ENCODE measurements at places on chromosomes 13 and 19.

- DNase-seq = no peak
Observed at GRCh38 chr13:105972811-105973590, 562.5 kb downstream of the EFNB2 start.

DNA sequence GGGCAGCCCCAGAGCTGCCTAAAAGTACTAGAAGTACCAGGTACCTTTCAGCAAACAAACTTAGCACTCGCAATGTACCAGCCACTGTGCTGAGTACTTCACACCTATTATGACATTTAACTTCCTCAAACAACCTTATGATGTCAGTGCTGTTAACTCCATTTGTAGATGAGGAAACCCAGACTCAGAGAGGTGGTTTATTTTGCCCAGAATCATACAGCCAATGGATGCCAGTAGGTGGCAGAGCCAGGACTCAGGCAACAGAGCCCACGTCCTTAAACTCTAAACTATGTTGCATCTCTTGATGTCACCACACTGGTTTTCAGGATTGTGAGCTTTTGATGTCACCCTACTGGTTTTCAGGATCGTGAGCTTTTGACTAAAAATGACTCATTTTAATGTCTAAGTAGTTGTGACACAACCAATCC is 78.9 kb downstream of the FLT1 start:
- no peak for DNase-seq

GRCh38 chr13:102645701-102646100 is 48.9 kb downstream of the TPP2 start:
- no peak for DNase-seq

DNA sequence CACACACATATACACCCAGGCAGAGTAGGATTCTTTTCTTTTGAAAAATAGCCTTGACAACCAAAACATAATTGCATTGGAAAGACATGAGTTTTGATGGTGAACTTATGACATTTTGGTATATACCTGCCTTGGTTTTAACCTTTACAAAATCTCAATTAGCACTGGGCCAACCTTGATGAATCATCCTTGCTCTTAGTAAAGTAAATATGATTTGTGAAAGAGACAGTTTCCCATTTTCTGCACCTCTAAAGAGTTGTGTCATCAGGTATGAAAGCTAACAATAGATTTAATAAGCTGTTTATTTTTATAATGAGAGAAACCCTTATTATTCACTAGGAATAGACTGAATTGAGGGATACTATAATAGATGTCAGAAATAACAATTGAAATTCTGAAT is 15.7 kb upstream of the ENOX1 start:
- DNase-seq = no peak

DNA sequence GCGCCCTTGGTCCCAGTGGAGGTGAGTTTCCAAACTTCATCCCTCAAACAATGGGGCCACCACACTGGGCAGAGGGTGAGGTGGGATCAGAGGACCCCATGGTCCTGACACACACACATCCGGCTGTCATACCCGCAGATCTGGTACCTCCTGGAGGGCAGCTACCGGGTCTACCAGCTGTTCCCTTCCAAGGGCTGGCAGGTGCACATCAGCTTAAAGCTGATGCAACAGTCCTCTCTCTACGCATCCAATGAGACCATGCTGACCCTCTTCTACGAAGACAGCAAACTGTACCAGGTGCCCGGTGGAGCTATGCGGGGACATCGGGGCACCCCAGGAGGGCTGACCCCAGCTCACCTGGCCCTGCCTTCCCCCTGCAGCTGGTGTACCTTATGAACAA is 14.0 kb upstream of the PSMD8 start:
- no peak for DNase-seq

DNA sequence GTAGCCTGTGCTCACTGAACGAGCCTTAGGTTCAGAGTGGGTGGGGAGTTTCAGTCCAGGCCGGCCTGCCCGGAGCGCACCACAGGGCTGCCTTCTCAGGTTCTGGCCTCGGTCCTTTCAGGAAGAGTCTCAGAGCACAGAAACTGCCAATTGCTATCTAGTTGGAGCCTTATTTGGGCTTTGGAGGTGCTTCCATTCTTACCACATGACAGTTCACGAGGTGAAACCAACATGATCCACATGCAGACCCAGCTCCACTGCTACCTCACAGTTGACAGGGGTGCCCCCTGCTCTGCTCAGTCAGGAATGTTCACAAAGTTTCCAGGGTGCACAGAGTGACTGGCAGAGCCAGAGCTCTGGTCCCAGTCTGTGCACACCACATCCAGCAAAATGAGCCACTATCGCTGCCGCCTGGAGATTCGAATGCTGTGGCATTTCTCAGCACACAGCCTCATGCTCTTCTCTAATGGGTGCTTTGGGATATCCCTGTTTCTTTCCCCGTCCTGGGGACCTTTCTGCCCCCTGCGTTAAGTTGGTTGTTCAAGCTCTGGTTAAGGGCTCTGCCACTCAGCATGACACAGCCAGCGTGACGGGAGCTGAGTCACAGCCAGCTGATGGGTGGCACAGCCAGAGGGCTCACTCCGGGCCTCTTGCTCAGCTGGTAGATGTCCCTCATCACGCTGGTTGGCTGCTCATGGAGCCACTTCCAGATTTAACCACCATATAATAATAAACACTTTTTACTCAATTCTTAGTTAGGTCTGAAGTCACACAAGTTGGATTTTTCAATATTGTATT is 7.5 kb upstream of the SACS start:
- peak; percentile 53 for DNase-seq

- DNase-seq = no peak
Observed at GRCh38 chr13:66506979-66507378, 723.2 kb downstream of the PCDH9 start.

DNA sequence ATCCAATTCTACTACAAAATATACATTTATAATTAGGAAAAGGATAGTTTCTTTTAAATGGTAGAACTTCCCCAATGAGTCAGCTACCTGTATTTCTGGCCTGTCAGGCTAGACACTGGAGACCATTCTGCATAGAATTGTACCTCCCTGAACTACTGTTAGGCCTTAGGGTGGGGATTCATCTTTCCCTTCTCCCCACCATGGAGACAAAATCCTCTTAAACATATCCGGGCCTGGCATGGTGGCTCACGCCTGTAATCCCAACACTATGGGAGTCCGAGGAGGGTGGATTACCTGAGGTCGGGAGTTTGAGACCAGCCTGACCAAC is 24.5 kb upstream of the TPT1 start:
- no peak for DNase-seq

GRCh38 chr13:21717817-21718216 is 46.9 kb downstream of the FGF9 start:
- DNase-seq = no peak

DNA sequence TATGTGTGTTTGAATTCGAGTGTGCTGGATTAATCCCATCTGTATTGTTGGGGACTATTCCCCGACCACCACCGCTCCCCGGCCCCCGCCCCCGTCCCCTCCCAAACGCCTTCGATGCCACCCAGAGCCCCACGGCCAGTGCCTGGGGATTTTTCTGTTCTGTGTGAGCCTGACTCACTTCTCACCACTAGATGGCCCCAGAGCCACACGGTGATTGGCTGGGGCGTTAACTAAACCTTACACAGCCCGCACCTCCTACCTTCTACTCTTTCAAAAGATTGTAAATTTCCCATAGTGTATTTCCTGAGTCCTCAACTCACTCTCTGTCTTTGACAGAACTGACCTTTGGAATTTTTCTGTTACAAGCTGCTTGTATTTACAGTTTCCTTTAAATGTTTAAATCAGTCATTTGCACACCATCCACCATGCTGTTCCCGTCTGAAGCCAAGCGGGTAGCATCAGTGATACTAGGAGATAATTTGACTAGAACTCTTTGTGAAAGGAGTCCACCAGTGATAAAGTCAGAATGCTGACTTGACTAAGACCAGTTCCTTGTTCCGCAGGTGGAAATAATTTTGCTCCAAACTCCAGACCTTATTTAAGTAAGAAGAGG is 61.4 kb downstream of the RFX2 start:
- peak; percentile 90 for DNase-seq

GRCh38 chr19:11463391-11463790 is 17.5 kb downstream of the ELAVL3 start:
- no peak for DNase-seq

DNA sequence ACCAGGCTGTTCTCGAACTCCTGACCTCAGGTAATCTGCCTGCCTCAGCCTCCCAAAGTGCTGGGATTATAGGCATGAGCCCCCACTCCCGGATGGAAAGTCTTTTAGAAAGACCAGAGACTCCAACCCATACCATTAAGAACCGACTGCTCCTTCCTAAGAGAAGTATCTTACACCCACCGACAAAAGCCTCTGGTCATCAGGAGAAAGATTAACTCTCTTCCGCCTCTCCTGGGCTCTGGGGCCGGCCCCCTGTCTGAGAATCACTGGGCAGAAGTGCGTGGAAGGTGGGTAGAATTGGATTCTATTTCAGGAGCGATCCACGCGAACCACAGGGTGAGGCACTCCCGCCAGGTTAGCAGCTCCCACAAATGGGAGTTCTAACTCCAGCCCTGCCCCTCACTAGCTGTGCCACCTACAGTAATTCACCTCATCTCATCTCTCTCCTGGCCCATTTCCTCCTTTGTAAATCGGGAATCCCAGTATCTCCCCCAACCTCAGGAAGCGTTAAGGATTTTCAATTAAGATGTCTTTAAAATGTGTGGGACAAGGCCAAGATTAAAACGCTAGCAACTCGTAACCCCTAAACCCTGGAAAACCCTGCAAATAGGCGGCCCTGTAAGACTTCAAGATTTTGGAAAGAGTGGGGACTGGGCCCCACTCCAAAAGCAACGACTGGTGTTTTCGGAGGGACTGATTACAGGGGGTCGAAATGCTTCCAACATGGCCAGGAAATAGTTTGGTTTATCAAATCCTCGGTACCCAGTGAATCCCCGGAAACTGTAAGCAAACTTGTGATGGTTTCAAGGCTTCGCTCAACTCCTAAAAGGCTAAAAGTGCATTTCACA is 1.3 kb downstream of the HNRNPL start:
- no peak for DNase-seq

DNA sequence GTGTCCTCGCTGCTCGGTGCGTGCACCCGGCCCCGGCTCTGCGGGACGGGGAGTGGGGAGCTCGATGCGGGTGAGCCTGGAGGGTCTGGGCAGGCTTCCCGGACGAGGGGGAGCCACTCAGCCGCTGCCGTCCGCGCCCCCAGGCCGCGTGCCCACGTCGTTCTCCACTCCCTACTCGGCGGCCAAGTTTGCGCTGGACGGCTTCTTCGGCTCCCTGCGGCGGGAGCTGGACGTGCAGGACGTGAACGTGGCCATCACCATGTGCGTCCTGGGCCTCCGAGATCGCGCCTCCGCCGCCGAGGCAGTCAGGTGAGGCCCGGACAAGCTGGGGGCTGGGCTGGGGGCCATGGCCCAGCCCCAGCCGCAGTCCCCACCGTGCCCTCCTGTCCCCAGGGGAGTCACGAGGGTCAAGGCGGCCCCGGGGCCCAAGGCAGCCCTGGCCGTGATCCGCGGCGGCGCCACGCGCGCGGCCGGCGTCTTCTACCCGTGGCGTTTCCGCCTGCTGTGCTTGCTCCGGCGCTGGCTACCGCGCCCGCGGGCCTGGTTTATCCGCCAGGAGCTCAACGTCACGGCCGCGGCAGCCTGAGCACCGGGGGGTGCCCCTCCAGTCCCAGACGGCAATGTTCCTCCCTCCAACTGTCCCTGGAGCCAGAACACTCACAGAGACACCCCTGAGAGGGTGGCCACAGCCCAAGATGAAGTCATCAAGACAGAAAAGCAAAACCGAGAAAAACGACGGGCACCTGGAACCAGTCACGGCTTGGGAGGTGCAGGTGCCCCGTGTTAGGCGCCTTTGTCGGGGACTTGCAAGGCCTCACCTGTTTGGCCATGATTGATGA is 2.5 kb upstream of the RPL36 start:
- peak; percentile 69 for DNase-seq

DNA sequence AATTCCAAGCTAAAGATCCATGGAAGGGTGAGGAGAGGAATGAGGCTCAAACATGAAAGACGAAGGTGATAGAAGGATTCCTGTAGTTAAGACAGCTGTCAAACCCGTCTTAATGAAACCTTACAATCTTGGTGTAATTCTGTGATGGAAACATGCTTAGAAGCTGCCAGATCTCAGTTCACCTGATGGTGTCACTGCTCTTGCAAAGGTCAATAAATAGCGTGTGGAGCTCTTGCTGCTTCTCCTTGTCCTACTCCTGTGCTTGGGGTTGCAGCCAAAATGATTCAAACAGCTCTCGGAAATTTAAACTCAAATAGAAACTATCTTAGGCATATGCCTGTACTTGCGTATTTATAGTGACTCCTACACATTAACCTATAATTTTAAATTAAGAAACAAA is 1705.0 kb downstream of the OLFM4 start:
- DNase-seq = no peak

DNA sequence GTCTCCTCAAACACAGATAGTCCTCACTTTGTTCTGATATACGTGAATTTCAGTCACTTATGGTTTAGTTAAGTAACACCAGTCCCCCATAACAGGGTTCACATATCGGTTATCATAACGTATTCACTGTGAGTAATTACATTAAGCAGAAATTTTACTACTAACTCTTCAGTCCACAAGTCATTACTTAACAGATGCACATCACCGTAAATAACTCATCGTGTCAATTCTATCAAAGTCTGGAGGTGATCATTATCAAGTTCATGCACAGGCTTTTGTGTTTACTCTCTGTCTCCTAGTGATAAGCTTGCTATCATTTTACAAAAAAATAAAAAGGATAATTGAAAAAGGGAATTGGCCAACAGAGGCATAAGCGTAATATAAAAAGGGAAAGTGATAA is 287.4 kb upstream of the ATXN8OS start:
- DNase-seq = no peak

GRCh38 chr19:30695171-30695875 is 323.1 kb downstream of the ZNF536 start:
- no peak for DNase-seq

- no peak for DNase-seq
Observed at GRCh38 chr13:108056278-108056677, 159.1 kb downstream of the LIG4 start.

DNA sequence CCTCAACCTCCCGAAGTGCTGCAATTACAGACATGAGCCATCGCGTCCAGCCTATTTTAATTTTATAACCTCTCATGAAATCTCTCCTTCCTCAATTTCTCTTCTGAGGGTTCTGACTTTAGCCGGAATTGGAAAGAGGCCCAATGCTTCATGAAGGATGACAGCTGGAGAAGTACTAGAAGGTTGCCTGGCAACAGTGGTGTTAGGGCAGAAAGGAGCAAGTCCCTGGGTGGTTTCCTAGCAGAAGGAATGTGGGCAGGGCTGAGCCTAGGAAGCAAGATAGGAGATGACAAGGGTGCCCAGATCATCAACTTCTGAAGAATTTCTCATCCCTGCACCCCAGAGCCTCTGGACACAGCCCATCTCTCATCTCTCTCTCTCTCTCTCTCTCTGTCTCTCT is 25.8 kb downstream of the CACNG6 start:
- DNase-seq = no peak

GRCh38 chr13:41216160-41216559 is 21.8 kb upstream of the KBTBD7 start:
- no peak for DNase-seq

GRCh38 chr19:45254044-45254531 is 3.0 kb downstream of the MARK4 start:
- DNase-seq = no peak

- DNase-seq = no peak
Observed at GRCh38 chr19:31232871-31233270, 116.4 kb downstream of the TSHZ3 start.

All from right cardiac atrium (tissue), 5 donors.